ENCODE measurements at places on chromosomes 3 and 15. TPM values are rescaled to one million over a fixed set of nuclear protein-coding genes. Genes with fewer than 3 reads are reported as not detected.

Gene ALG3
- total RNA-seq, result 25.5 TPM

Gene SLC7A14
- 3.6 TPM for total RNA-seq

Gene CLDN1
- total RNA-seq, result 0.85 TPM

Gene CA12
- 72.9 TPM for total RNA-seq

Gene TMF1
- 50.3 TPM for total RNA-seq

Gene MYL3
- 2.3 TPM for total RNA-seq

Gene CHDH
- total RNA-seq, result 1.6 TPM

Gene PPP1R14D
- total RNA-seq, result not detected

Gene WWTR1
- total RNA-seq, result 94.5 TPM

Gene THPO
- 0.12 TPM for total RNA-seq

Gene VGLL3
- total RNA-seq, result 584 TPM

Gene STRC
- not detected for total RNA-seq
